Kidney tubule cell (primary cell): ENCODE measurements at places on chromosomes 16 and 17.

- no peak for DNase-seq
These were observed 177.1 kb downstream of the RAB11FIP4 start for GRCh38 chr17:31568539-31568938.

DNA sequence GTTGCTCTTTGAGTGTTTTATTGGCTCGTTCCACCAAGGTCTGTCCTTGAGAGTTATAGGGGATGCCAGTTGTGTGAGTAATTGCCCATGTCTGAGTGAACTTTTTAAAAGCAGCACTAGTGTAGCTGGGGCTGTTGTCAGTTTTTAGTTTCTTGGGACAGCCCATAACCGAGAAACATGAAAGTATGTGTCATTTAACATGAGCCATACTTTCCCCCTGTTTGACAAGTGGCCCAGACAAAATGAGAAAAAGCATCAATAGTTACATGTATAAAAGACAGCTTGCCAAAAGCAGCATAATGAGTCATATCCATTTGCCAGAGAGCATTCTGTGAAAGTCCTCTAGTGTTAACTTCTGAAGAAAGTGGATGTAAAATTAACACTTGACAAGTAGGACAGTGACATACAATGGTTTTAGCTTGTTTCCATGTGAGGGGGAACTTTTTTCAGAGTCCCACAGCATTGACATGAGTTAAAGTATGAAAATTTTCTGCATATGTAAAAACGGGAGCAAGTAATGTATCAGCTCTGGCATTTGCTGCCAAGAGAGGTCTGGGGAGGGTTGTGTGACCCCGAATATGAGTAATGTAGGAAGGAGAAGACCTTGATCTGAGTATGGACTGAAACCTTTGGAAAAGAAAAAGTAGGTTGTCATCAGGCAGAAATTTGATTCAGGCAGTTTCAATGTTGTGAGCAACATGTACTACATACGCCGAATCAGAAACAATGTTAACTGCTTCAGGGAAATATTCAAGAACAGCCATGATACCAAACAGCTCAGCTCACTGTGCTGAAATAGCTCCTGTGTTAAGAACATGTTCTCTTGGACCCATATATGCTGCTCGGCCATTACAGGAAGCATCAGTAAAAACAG is 56.8 kb upstream of the ARL4D start:
- DNase-seq = peak; percentile 23

DNA sequence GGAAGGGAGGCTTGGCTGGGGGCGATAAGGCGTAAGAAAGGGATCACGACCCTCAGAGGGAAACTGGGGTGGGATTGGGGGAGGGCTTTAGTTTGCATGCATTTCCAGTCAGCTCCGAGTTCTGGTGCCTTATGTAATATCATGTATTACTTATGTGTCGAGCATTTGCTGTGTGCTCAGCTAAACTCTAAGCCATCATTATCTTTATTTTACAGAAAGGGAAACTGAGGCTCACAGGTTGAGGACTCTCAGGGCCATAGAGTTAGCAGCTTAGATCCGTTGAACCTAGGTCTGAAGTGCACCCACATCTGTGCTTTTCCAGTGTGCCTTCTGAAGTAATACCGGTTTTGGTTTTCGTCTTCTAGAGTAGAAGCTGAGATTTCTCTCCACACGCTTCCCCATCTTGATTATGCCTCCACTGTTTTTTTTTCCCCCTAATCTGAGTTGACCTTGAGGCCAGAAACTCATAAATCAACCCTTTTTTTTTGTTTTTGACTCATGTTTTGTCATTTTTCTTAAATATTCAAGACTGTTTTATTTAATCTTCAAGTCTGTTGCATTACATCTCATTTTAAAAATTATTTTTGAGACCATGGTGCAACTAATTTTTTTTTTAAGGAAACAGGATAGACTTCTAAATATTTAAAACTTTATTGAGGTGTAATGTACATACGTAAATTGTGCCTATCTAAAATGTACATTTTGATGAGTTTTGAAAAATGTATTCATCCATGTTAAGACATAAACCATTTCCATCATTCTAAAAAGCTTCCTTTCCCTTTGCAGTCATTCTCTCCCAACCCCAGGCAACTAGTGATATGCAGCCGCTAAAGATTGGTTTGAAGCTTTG is 741 bp downstream of the CYB5B start:
- peak; percentile 15 for DNase-seq

DNA sequence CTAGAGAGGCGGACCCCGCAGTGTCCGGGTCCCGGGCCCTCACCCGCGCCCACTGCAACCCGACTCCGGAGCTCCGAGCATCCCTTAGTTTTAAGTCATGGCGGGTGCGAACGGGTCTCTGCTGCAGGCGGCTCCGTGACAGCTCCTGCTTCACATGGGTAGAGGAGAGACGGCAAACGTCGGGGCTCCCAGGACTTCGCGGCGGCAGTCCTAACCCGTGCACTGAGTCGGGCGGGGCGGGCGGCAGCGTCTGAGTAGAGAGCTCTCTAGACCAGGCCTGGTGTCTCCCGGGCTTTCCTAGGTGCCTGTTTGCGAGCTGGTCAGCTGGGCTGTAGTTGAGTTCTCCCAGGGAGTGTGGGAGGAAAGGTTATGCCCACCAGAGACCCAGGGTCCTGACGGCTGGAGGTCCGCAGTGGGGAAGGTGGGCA is 345 bp downstream of the TSC2 start:
- DNase-seq = no peak

DNA sequence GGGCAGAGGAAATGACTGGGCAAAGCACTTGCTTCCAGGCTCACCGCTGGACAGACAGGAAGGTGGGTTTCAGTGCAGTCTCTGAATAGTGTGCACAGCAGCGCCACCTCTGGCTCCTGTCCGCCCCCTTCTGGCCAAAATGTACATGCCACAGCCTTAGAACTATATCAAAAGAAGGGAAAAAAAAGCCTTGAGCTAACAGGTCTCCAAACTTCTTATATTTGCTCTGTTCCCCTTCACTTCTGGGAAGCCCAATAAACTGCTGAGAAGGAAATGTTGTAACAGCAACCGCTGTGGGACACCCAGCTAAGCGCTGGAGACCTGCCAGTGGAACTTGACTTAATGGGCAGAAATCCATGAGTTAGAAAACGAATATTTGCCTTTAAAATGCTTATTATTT is 17.5 kb downstream of the COG7 start:
- DNase-seq = peak; percentile 61

- no peak for DNase-seq
These were observed 390.3 kb upstream of the CCL2 start for GRCh38 chr17:33864758-33865229.

DNA sequence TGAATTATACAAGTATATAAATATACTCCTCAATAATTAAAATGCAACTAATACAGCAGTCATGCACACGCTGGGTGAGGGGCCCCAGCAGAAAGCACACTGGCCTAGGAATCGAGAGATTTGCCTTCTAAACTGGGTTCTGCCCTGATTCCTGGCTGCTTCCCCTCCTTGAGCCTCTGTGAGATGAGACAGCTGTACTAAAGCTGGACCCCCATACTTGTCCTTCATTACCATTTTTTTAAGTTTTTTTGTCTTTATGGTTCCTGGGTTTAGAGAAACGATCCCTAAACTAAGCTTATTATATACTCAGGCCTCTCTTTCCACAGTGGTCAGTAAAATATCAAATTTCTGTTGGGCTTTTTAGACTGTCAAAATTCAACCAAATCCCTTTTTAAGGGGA is 195.1 kb upstream of the DYNLRB2 start:
- no peak for DNase-seq

- no peak for DNase-seq
These were observed 77.3 kb downstream of the CEP112 start for GRCh38 chr17:66114609-66115008.

- DNase-seq = no peak
These were observed 10.6 kb downstream of the CHMP1A start for GRCh38 chr16:89646906-89647305.

GRCh38 chr17:27504188-27504995 is 48.1 kb downstream of the KSR1 start:
- DNase-seq = no peak

DNA sequence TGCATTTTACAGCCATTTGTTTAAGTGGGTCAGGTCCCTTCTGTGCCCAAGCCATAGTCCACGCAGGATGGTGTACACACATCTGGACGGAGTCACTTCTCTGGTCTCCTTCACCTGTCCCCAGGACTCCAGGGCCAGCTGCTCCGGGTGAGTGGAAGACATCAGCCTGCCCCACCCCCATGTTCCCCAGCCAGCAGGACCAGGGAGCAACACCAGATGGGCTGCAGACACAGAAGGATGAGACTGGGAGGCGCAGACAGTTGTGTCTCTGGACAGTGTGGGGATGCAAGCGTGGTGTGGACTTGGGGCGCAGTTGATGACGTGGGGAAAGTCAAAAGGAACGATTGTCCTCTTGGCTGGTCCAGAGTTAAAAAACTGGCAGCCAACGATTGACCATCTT is 24.6 kb upstream of the WFDC1 start:
- DNase-seq = no peak

DNA sequence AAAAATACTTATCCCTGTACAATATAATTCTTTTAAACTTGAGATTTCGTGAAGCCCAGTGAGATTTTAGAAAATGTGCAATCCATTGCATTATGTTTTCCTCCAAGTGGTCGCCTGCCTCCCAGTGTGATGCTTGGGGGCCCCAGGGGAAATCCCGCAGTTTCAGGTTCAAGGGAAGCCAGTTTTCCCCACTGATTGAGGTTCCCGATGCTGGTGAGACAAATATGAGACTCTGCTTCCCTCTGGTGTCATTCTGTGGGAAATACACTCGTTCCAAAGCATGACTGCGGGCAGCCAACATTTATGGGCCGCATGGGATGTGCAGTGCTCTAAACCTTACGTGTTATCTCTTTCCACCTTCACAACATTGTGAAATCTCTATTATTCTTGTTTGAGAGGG is 200.8 kb downstream of the PRKCB start:
- peak; percentile 43 for DNase-seq

GRCh38 chr17:47262586-47262985 is 9.0 kb downstream of the ITGB3 start:
- DNase-seq = no peak

- peak; percentile 52 for DNase-seq
These were observed 7.4 kb downstream of the FOXF1 start for GRCh38 chr16:86517652-86518258.

GRCh38 chr17:53142890-53143289 is 679.8 kb upstream of the KIF2B start:
- peak; percentile 4 for DNase-seq

- DNase-seq = no peak
These were observed 47.4 kb upstream of the NUDT7 start for GRCh38 chr16:77674888-77675287.

DNA sequence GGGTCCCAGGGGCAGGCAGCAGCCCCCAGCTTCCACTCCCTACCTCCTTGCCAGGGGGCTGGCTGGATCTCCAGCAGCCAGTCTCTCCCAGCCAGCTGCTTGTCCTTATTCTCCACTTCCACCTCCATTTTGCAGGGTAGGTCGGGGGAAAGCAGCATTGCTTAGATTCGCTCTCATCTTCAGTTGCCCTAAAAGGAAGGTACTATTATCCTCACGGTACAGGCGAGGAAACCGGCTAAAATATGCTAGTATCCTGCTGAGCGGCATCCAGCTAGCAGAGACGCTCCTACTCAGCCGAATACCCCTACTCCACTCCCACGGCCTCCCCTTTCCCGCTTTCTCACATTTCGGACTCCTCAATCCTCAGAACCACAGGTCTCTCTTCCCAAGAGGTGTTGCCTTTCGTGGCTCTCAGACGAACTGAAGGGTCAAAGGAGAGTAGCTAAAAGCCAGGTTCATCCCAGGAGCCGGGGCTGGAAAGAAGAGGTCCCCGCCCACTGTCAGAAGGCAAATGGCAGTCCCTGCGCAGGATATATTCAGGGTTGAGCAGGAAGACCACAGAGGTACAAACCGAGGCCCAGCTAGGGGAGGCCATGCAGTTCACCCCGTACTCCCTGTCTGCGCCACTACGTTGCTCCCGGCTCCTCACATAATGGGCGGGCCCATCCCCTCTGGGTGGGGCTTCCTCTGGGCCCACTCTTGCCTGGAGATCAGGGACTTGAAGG is 1.7 kb upstream of the RAB11FIP4 start:
- DNase-seq = no peak

- DNase-seq = peak; percentile 40
These were observed 21.9 kb upstream of the CDH5 start for GRCh38 chr16:66344533-66345145.

DNA sequence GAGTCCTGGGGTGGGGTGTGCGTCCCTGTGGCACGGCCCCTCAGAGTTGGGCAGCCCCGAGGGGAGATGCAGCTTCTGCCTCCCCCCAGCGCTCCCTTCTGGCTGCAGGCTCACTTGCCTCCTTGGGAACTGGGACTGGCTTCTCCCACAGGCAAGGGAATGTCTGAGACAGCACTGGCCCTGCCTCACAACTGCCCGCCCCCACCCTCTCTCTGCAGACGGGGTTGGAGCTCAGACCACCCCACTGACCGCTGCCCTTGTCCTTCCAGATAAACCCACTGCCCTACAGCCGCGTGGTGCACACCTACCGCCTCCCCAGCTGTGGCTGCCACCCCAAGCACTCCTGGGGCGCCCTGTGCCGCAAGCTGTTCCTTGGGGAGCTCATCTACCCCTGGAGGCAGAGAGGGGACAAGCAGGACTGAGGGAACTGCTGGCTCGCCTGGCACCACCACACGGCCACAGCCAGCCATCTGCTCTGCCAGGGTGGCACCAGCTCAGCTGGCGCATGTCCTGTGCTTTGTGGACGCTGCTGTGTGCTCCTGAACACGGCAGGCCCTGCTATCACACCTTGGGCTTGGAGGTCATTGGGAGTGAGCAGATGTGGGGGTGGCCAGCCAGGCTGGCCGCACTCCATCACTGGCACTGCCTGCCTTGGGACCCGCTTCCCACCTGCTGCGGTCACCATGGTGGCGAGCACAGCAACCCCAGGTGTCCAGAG is 7.1 kb upstream of the RAB40C start:
- DNase-seq = no peak

- no peak for DNase-seq
These were observed 744 bp upstream of the GGNBP2 start for GRCh38 chr17:36544044-36544306.

- peak; percentile 48 for DNase-seq
These were observed 55.8 kb downstream of the MYH13 start for GRCh38 chr17:10316801-10317542.
